RKO (cell line): ENCODE measurements at places on chromosomes 5 and 9.

GRCh38 chr5:120450910-120451309 lies 13.2 kb upstream of the PRR16 start:
- DNase-seq, result no peak

DNA sequence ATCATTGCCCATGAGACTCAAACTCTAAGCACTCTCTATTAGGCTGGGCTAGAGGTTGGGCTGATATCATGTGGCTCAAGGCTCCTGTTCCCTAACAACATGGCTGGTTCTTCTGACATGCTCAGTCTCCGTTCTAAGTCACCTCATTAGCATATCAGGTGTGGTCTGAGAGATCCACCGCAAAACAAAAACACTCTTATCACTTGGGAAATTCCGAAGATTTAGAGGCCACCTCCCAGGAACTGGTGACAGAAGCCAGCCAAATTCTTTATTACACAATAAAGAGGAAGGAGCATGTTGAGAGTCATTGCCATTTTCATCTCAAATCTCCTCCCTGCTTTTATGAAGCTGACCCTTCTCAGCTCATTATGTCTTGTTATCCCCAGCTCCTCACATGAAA lies 107.6 kb downstream of the MSX2 start:
- DNase-seq, result no peak

DNA sequence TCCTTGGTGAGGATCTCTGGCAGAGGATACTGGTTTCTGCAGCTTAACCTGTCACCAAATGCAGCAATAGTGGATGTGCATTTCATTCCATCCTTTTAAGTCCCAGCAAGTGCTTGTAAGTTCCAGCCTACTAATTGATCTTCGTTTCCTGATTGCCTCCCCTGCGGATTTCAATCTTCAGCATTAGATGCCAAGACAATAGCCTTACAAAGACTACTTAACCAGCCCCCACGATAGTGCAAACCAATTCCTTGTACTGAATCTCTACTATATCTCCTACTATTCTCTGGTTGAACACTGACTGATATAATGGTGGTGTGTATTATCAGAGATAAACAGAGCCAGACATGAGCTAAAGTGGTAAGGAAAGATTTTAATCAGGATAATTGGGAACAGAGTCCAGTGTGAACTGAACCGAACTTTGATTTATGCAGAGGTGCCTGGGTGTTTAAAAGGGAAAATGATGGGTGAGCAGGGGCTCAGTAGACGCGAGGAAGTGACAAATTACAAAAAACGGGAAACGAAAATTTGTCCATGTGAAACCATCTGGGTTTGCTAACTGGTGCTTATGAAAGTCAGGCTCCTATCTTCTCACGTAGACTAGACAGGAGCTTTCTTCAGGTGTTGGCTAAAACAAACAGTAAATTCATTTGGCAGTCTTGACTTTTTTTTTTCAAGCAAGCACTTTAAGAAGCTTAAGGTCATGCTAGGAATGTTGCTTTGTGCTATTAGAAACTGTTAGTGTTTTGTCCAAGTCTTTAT lies 106.9 kb upstream of the ST8SIA4 start:
- DNase-seq, result no peak

DNA sequence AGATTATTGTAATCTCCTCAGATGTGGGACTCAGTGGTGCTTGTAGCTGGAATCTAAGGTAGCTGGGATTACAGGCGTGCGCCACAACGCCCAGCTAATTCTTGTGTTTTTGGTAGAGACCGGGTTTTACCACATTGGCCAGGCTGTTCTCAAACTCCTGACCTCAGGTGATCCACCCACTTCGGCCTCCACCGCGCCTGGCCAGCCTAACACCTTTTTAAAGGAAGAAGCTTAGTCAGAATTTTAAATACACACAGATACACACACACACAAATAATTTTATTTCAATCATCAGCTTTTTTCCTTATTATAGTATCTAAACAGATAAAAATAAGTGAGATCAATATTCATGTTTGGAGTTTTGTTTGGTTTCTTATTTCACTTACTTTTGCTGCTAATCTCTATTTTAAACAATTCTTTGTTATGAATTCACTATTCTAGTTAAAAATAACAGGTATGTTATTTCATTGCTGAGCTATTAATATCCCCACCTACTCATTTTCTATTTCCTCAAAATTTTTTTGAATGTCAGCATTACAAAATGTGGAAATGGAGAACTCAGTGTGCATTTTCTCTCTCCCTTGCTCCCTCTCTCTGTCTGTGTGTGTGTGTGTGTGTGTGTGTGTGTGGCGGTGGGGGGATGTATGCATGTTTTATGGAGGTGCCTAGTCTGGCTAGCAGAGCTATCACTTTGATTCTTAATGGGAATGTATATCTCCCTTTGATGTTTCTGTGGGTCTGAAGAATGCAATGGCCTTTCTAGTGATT lies 960.6 kb upstream of the DMAC1 start:
- no peak for DNase-seq

DNA sequence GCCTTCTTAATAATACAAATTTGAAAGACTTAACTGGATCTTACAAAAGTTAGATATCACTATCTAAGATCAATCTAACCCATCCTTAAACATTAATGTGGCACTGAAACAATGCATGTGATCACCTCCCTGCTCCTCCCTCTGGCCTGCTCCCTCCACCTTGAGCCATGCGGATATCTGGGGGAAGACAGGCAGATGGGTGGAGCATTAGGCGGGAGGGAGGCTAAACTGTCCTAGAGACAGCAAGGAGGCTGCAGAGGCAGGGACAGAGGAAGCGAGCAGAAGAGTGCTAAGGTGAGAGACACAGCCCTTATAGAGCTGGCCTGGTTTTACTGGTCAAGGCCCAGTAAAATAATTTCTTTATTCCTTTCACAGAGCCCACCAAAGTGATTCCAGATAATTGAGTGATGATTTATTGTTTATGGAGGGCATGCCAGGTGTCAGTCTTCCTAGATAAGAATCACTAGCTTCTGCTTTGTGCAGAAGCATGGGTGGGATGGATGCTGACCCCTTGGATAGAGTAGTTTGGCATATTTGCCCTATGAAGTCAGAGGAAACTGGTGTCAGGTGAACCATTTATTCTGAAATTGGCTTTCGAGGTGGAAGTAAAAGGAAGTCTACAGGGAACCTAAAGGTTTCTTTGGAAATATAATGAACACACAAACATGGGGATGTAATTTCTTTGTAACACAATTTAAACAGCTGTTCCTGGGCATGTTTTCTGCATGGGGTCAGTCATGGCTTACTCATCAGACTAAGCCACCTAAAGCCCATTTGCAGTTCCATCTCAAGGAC lies 188.3 kb downstream of the GNAQ start:
- no peak for DNase-seq

GRCh38 chr9:100459963-100460362 lies 13.0 kb upstream of the TMEFF1 start:
- DNase-seq, result no peak

GRCh38 chr9:123425836-123426365 lies 69.9 kb downstream of the CRB2 start:
- DNase-seq, result no peak

DNA sequence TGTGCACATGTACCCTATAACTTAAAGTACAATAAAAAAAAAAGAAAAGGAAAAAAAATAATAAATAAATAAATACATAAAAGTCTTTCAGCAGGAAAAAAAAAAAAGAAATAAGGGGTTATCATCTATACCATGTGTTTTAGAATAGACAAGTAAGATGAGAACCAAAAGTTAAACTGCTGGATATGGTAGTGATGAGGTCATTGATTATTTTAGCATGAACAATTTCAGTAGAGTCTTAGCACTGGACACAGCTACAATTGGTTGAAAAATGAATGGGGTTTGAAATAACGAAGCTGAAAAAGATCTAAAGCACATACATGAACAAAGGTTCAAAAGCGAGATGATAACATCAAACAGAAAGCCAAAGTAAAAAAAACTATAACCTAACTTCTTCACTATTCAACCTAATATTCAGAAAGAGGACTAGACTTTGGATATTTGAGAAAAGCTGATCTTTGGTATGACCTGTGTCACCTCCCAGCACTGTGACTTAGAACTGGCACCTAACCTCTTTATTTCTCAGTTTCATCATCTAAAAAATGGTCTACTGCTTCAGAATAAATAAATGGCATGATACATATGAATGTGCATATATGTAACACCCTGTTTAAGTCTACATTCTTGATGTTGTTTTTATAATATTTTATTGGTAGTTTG lies 133.3 kb downstream of the RAB3C start:
- DNase-seq, result no peak

- no peak for DNase-seq
Measured at GRCh38 chr9:126796758-126797157, 8.1 kb upstream of the ZBTB43 start.

- no peak for DNase-seq
Measured at GRCh38 chr5:94745786-94746730, 127.6 kb downstream of the SLF1 start.
